ENCODE measurements at places on chromosomes 11 and 22.

DNA sequence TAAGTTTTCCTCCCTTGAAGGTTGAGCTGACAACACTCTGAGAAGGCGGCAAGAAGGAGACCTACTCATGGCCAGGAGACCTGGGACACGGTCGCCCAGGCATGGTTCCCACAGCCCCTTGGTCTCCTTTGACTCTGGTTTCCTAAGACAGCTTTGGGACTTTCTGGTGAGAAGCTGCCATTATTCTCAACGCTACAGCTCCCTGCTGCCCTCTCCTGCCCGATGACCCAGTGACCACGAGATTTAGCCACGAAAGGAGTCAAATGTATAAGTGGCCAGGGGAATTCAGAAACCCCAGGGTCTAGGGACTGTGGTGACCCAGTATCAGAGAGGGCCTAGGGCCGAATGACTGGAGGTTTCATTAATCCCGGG, 699 bp upstream of the SDF2L1 start:
- DNase-seq = no peak

GRCh38 chr11:96314326-96315020, 28.5 kb downstream of the MAML2 start:
- DNase-seq = no peak

- DNase-seq = no peak
Measured at GRCh38 chr11:94152678-94153065, 24.0 kb downstream of the PANX1 start.

DNA sequence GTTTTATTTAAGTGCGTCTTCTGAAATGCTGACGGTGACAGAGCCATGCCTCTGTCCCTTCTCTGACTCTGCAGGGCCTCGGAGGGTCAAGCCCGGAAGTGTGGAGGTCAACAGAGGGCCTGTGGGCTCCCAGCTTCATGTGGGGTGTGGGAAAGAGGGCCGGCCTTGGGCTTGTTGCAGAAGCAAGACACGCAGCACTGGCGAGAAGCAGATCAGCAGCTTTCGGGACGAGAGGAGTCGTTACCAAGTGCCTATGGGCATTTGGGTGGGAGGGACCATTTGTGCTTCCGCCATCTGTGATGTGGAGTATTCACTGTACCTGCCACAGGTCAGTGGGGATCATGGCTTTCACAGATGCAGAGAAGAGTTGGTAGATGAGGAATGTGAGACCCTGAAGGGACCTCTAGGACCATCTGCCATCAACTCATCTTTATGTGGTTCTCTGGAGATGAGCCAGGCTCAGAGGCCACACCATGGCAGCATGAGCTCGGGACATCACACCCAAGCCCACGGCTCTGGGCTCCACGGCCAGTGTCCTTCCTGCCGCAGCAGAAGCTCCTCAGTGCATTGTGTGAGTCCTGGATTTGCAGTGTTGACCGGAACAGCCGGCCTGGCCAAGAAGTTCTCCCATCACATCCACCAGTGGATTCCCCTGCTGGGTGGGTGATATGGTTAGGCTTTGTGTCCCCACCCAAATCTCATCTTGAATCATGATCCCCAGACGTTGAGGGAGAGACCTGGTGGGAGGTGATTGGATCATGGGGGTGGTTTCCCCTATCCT, 590.7 kb downstream of the TBC1D22A start:
- no peak for DNase-seq

GRCh38 chr11:15927196-15927863, 429.0 kb downstream of the SOX6 start:
- DNase-seq = no peak

DNA sequence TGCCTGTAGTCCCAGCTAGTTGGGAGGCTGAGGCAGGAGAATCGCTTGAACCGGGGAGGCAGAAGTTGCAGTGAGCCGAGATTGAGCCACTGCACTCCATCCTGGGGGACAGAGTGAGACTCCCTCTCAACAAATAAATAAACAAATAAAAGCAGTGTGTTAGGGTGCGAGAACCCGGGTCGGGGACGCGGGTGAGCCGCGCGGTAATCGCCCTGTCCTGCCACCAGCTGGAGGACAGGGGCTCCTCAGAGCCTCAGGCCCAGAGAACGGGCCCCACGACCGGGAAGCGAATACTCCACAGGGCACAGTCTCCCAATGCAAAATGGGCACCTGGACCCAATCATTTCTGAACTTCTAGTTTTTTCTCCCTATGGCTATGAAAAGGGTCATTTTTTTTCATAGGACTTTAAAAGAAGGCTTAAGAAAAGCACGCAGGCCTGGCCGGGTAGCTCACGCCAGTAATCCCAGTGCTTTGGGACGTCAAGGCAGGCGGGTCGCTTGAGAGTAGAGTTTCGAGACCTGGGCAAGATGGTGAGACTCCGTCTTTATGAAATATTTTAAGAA, 744 bp upstream of the MCM5 start:
- no peak for DNase-seq

DNA sequence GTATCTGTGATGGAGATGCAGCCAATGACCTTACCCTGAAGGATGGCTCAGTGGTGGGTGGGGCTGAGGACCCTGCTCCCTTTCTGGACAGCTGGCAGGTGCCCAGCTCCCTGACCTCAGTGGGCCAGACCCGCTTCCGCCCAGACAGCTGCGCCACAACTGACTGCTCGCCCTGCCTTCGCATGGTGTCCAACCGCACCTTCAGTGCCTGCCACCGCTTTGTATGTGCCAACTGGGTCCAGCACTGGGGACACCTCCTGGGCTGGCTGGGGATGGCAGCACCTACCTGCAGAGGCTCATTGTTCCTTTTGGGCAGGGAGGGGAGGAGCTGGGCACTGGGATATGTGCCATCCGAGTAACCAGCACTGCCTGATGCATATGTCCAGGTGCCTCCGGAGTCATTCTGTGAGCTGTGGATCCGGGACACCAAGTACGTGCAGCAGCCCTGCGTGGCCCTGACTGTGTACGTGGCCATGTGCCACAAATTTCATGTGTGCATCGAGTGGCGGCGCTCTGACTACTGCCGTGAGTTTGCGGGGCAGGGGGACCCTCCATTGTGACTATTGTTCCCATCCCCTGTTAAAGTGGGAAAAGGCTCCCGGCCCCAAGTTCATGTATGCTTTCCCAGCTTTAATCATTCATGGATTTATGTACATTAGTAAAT, 84.8 kb downstream of the OTOG start:
- DNase-seq = no peak

GRCh38 chr22:50129121-50129736, 39.4 kb downstream of the MOV10L1 start:
- DNase-seq = no peak

DNA sequence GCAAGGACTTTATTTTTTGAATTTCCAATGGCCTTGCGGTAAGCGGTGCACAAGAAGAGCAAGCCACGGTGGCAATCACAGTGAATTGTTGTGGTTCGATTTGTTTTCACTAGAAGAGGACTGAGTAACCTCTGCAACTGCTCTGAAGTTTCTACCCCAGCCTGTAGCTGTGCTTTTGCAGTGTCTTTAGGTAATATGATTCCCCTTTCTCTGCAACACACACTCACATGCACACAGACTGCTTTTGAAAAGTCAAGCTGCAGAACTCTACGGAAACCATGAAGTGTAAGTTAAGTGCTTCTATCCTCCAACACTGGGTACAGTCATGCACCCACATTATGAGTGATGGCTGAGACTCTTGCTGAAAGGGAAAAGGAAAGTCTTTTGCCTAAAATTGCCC, 38.4 kb downstream of the CD44 start:
- no peak for DNase-seq

GRCh38 chr11:86161336-86161735, 83.2 kb upstream of the EED start:
- no peak for DNase-seq

DNA sequence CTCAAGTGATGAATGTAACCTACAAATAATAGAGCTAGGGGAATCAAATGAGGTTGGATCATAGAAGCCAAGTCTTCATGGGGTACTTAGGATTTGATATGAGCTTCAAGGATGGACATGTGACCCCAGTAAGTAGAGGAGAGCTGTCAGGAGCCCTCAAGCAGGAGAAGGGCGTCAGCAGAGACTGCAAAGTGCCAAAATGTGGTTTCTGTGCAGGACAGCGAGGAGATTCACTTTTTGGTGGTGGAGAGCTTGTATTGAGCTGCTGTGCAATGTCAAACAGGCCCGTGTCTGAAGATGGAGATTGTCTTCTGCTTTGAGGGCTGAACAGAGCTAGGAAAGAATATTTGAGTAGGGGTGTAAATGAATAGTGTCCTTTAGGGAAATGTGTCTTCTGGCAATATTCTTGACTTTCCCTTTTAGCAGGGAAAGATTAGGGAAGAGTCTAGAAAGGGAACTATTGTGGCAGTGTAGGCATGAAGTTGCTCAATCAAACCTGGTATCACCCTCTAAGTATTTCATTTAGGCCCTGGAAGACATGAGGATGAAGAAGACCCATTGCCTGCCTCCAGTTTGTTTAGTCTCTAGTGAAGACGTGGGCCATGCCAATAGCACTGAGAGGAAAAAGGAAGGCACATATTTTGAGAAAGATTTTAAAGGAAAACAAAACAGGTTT, 31.2 kb upstream of the SORL1-AS1 start:
- DNase-seq = no peak

DNA sequence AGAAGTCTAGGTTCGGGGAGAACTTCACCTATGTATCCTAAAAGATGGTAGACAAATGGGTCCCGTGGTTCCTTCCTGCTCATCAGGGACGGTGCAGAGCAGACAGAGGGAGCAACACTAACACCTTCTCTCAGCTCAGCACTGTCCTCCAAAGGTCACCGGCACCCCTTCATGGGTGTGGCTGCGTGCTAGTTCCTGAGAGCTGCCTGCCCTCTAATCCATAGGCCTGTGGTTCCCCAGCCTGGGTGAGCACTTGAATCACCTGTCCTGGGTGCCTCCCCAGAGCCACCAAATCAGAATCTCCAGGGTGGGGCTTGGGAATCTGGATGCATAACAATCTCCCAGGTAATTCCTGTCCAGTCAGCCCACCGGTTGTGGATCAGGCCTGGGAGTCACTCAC, 113.9 kb upstream of the TMEM45B start:
- DNase-seq = no peak

- DNase-seq = no peak
Measured at GRCh38 chr11:122248939-122249338, 132.9 kb upstream of the BLID start.

- DNase-seq = no peak
Measured at GRCh38 chr11:92967867-92968266, 1.6 kb upstream of the MTNR1B start.

DNA sequence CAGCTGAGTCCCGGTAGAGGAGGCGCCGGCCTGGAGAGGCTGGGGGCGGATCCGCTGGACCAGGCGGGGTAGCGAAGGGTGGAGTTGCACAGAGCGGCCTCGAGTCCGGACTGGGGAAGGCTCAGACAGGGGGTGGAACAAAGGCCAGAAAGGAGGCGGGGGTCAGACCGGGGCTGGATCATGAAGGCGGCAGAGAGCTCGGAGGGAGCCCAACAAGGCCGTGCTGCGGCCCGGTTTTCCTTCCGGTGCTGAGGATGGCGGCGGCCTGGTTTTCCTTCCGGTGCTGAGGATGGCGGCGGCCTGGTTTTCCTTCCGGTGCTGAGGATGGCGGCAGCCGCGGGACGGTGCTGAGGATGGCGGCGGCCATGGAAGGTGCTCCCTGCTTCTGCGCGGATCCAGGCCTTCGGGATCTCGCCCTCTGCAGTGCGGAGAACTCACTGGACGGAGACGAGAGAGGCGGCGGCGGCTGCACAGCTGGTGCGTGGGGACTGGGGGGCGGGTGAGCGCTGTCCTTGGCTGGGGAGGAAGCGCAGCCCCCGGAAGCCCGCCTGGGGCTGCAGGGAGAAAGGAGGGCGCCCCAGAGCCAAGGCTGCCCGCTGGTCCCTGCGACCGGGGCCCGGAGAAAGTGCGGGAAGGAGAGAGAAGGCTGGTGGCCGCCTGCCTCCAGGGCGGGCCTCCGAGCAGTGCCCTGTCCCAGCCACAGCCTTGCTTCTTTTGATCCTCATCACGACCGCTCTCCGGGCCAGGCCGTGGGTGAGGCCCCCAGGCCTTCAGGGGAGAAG, 350.4 kb upstream of the B3GAT1 start:
- DNase-seq = no peak

GRCh38 chr11:76788661-76789442, 5.7 kb downstream of the TSKU start:
- DNase-seq = no peak

DNA sequence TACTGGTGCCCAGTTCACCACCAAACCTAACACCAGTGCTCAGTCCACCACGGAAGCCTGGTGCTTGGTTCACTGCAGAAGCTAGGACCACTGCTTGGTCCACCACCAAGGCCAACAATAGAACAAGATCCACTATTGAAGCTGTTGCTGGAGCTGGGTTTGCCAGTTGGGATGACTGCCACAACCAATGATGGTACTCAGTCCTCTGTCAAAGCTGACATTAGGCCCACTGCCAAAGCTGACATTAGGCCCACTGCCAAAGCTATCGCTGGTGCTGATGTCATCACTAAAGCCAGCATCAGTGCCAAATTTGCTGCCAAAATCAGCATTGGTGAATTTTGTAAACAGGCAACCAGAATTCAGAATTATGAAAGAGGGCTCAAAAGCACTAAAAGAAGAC, 1850.2 kb upstream of the RAG2 start:
- DNase-seq = no peak

- no peak for DNase-seq
Measured at GRCh38 chr11:102761646-102762238, 18.7 kb downstream of the MMP10 start.

- DNase-seq = no peak
Measured at GRCh38 chr11:109033627-109034338, 368.9 kb downstream of the DDX10 start.

DNA sequence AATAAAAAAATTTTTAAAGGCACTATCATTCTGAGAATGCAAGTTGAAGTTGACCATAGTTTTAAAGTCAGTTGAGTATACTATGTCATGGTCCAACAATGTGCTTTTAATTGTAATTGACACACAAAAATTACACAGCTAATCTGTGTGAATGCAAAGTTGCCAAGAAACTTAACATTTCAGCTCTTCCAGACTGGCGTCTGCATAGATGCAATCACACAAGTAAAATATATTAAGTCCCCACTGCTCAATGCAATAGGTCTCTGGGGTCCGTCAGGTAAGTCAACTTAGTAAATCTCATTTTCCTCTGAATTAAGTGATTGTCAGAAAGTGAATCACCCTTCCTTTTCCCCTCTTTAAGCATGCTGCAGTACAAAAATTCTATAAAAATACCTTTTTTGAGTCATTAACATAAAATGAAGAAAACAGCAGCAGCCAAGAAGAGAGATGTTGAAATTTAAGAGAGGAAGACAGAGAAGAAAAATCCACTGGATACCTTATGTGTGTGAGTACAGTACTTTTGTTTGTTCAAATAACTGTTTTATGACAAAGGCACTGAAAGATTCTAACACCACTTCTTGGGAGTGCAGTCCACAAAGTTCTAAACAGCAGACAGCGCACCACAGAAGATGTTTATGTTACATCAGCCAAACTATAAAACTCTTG, 5.1 kb downstream of the FZD4 start:
- no peak for DNase-seq

GRCh38 chr11:103378931-103379330, 269.7 kb downstream of the DYNC2H1 start:
- no peak for DNase-seq

DNA sequence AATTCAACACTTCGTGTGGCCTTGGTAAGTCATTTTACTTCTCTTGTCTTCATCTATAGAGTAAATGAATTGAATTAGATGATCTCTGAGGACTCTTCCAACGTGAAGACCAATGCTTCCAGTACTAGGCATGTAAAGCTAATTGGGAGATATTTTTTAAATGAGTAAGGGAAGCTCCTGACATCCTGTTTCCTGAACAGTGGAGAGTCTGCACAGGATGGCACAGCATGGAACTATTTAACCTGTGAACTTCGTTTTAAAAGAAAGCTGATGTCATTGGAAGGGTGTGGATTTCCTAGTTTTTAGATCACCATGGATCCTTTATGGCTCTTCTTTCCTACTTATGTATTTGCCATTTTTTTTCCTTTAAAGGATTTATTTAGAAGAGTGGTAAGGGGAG, 48.4 kb upstream of the HSD17B12 start:
- DNase-seq = no peak

GRCh38 chr22:48921411-48921903, 906.2 kb downstream of the BRD1 start:
- no peak for DNase-seq

Measured in NCI-H1436 treated with DMSO at 0.1 percent for 48 hours (cell line).